Heart right ventricle (tissue), 16 donors: ENCODE measurements at places on chromosomes 4 and X.

DNA sequence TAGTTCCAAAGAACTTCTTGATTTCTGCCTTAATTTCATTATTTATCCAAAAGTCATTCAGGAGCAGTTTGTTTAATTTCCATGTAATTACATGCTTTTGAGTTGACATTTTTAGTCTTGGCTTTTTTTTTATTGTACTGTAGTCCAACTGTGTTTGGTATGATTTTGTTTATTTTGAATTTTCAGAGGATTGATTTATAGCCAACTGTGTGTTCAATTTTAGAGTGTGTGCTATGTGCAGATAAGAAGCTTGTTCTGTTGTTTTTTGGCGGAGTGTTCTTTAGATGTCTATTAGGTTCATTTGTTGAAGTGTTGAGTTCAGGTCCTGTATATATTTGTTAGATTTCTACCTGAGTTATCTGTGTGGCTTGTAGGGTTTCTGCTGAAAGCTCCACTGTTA lies 533.6 kb downstream of the TRAM1L1 start:
- DNase-seq: no peak

DNA sequence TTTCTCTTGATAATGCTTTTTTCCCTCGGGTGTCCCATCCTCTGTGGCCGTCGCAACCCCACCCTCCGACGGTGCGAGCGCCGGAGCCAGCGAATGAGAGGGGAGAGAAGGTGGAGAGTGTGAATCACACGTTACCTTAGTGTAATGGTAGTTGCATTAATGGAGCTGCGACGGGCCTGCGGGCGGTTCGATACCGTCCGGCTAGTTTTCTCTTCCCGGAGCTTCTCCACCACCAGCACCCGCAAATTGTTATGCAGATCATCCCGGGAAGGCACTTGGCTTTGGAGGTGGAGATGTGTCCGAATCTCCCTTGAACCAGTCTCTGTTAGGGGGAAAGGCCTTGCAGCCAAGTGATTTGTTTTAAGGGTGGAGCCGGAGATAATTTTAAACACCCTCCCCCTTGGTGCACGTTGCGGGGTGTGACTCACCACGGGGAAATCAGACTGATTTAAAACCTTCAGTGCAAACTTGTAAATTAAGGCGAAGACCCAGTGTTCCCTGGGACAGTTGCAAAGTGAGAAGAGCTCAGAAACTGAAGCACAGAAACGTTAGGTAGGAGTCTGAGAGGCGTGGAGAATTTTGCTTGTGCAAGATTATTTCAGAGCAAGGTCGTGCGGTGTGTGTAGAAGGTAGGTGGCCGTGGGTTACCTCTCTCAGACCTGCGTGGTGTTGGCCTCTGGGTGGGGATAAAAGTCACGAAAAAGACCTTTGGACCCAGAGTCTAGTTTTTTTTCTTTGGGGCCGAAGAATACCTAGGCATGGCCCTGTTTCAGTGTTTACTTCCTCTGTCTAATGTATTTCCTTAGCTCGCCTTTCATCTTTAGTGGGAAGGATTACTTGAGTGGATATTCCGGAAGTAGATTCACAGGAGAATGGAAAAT lies 1.3 kb downstream of the AFF1 start:
- DNase-seq: peak; percentile 55

DNA sequence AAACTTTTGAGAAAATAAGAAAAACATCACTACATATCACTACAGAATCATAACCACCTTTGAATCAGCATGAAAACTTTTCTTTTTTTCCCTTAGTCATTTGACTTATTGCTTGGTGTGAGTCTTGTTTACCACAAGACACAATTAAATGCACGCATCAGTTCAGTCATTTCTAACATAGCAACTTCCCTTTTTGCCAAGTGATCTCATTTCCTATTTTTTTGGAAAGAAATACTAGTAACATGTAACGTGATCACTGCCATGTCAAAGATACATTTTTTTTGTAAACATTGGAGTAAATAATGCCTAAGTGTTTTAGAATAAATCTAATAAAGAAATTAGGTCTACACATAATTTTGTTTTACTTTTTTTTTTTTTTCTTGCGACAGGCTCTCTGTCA lies 5.1 kb upstream of the CXCL8 start:
- no peak for DNase-seq

DNA sequence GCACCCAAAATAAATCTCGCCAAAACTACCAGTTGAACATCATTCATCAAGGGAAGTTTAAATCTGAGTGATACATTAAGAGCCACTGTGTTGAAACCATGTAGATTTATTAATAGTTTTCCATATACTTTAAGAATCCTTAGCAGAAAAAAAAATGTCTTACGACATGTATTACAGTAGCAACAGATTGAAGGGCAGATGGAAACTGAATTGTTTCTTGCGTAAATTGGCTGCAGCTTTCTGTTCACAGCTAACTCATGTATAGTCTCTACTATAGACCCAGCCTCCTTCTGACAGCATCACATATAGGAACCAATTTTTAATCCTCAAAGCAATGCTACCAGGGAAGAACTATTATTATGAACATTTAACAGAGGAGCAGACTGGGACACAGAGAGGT lies 195.2 kb upstream of the PUDP start:
- DNase-seq: no peak

- DNase-seq: no peak
Observed at GRCh38 chrX:116872931-116873330, 410.2 kb upstream of the CT83 start.

- DNase-seq: peak; percentile 29
Observed at GRCh38 chrX:150693725-150694574, 754 bp downstream of the MTMR1 start.

DNA sequence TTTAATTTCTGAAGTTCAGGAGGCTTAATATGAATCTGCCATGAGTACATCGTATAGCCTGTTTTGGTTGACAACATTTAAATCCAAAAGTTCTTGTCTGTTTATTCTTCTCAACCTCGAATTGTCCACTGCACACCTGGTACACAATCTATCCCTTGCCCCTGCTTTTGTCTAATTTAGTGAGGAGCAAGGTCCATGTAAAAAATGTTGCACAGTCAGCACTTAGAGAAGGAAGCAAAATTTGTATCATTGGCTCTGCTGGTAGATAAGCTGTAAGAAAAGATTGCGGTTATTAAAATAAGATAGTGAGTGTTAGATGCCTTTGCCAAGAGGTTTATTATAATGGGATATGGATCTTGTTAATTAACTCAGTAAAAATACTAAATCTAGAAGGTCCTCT lies 761.5 kb downstream of the RAPGEF2 start:
- DNase-seq: no peak

- DNase-seq: no peak
Observed at GRCh38 chr4:56301997-56302496, 85.2 kb downstream of the AASDH start.

DNA sequence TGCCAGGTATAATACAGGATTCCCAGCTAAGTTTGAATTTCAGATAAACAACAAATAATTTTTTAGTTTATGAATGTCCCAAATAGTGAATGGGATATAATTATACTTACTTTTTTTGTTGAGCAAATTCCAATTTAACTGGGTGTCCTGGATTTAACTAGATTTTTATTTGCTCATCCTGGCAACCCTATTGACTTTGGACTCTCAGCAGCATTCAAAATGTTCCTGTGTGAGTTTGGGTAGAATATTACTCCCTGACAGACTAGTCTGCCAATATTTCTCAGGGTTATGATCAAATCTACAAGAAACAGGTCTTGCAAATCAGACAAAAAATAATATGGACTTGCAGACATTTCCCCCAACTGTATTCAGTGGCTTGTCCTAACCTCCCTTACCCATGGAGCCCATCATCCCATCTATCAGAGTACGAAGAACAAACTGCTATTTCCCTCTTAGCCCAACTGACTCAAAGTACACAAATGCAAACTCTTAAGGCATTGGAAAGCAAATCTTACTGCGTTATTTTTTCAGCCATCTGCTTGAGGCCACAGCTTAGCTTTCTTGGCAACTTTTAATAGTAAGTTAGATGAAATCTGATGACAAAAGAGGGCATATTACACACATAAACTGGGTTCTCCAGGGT lies 20.7 kb downstream of the SETD7 start:
- no peak for DNase-seq

DNA sequence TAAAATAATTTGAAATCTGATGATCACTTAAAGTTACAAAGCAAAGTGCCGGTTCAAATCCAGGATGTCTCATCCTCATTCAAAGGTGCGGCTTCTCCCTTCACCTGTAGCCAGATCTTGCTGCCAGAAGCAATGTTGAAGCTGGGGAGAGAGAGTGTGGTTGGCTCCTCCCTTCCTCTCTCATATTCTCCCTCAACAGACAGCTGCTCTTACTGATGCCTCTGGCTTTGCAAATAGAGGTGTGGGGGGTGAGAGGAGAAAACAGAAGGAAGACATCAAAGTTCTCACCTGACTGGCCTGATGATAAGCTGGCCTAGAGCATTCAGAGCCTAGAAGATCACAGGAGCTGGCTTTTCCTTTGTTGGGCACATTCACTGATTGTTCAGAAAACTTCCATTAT lies 28.3 kb upstream of the BTC start:
- DNase-seq: no peak

- DNase-seq: no peak
Observed at GRCh38 chr4:145824463-145824862, 114.2 kb downstream of the ZNF827 start.

DNA sequence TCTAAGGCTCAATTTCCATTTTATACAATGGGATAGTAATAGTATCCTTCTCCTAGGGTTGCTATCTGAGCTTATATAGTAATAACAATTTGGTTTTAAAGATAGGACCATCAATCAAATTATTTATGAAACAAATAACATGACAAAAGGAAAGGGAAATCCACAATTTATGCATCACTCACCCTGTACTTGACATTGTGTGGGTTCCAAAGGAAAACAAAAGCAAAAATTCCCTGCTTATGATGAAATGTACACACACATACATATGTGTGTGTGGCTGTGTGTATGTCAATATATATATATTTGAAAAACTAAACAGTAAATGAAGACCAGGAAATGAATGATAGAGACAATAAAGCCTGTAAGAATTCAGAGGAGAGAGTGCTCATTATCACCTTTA lies 2.9 kb upstream of the TNIP3 start:
- no peak for DNase-seq

DNA sequence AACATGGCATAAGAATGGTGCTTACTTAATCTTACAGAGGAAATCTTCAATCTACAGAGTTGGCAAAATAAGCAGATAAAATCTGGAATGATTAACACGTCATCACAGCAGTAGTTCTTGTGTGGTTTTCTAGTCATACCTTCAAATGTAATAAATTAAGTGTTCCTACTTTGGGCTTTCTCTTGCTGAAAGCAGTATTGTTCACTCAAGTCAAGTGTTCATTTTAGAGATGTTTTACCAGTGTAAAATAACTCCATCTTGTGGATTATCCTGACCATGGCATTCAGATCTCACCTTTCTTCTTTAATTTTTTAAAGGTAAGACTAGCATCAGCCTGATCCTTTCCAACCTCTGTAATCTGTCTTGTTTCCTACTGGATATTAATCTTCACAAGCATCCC lies 72.9 kb downstream of the ADAMTS3 start:
- DNase-seq: no peak
